ENCODE measurements at places on chromosomes 5 and 9.
A peak's percentile ranks its signal among the peaks of the same experiment; 100 is the strongest.

DNA sequence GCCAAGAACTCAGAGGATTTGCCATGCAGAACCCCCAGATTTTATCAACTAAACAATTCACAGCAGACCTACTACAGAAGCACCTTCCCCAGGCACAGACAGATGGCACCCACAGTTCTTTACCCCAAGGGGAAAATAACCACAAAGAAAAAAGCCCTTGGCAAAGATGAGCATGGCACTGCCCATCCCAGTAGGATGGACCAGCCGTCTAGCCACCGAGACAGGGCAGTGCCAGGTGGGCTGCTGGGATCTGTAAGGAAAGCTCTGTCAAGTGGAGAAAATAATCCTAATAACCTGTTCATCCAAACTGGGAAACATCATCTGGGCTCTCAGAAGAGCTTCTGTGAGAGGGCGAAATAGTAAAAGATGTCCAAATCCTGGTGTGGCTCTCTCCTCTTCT lies 130.0 kb downstream of the COL23A1 start:
- no peak for DNase-seq

DNA sequence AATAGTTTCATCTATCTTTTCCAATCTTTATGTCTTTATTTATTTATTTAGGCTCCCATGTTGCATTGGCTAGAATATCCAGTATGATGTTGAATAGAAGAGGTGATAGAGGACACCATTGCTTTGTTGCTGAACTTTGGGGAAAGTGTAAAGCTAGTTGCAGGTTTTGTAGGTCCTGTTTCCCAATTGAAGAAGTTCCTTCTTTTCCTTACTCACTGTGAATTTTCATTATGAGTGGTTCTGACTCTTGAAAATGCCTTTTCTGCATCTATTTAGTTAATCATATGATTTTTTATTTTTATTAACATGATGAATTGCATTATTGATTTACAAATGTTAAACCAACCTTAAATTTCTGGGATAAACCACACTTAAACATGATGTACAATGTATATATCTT lies 58.9 kb upstream of the NR3C1 start:
- DNase-seq = no peak

DNA sequence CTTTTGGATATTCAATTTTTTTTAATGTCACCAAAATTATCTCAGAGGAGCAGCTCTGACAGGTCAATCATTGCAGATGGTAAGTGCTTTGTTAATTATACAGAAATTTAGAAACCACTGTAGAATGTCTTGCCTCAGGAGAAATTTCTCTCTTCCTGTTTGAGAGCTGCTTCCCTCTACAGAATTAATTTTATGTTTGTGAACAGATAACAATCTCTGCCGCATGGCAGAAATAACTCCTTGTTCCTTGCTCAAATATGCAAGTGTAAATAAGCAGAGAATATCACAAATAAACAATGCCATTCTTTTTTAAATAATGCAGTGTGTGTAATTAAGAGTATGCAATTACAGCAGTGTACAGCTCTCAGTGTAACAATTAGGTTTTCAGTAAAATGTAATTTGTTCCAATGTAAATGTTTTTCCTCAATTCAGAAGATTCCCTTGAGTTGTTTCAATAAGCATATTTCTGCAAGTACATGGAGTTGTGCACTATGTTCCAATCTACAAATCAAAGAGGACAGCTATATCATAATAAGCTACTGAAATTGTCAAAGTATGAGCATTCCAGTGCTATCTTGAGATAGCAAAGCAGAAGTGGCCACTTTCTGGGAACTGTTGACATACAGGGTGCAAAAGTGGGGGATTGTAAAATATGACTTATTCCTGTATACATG lies 1012.8 kb downstream of the MAT2B start:
- DNase-seq = no peak

GRCh38 chr9:89677702-89678395 lies 73.0 kb downstream of the GADD45G start:
- no peak for DNase-seq

DNA sequence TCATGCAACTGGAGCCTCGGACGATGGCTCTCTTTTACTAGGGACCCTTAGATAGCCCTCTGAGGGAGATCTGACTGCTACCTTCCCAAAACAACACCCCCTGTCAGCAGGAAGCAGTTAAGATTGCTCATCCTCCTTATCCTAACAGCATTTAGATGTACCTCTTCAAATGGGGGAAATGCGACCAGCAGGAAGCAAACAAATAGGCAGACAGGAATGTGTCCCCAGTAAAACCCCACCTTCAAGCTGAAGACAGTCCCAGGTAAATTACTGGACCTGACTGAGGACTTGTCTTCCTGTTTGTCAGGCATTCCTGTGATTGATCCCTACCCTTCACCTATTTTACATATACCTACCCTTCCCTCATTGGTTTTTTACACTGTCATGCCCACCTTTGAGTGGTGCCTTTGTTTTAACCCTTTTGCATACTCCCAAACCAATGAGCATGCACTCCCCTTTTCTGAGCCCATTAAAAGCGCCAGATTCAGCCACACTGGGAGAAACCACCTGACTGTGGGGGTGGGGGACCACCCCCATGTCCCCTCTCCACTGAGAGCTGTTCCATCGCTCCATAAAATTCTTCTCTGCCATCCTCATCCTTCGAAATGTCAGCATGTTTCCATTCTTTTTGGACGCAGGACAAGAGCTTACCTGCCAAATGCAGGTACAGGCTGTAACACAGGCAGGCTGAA lies 954.0 kb upstream of the CDH6 start:
- DNase-seq = no peak

DNA sequence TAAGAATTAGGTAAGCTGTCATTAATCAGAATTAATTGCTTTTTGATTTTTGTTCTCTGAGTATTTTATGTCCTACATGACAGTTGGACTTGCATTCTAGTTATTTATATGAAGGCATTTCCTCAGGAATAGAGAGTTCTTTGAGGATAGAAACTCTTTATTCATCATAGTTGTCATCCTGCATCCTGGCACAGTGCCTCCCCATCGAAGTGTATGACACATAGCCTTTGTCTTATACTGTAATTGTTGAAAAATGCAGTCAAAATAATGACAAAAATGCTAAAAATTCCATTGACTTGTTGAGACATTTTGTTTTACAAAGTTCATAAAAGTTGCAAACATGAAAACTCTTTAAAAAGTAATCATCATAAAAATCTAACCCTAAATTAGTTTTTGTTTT lies 36.5 kb downstream of the CFAP95 start:
- peak; percentile 59 for DNase-seq

- DNase-seq = no peak
These were observed 25.9 kb downstream of the NKD2 start for GRCh38 chr5:1034421-1034905.

- DNase-seq = peak; percentile 3
These were observed 47.3 kb upstream of the GFPT2 start for GRCh38 chr5:180400416-180400815.

- DNase-seq = no peak
These were observed 9.4 kb downstream of the KCNT1 start for GRCh38 chr9:135711391-135711790.

DNA sequence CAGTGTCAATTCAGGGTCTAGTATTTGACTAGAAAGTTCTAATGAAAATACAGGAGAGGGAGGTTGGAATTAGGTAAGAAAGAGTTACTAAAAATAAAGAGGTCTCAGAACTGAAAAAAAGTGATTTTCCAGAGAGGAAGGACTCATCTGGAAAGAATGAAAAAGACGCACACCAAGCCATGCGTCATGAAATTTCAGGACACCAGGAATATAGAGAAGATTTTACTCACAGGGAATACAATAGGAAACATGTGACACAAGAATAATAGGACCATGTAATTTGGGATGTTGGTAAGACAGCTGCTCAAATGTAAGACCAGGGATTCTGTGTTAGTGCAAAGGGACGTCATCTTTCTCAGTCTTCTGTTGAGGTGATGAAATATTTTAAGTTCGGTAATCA lies 224.7 kb downstream of the GDNF start:
- no peak for DNase-seq

DNA sequence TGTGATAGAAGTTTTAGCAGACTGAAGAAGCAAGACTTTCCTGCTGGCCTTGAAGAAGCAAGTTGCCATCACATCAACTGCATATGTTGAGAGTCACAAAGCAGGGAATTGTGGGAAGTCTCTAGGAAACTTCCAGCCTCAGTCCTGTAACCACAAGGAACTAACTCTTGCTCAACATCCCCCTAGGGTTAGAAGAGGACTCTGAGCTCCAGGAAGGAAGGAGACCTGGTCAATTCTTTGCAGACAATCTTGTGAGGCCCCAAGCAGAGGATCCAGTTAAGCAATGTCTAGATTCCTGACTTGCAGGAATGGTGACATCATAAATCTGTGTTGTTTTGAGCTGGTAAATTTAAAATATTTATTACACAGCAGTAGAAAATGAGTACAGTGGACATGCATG lies 18.6 kb upstream of the ZNF366 start:
- DNase-seq = peak; percentile 83

- peak; percentile 24 for DNase-seq
These were observed 1173.4 kb upstream of the ACO1 start for GRCh38 chr9:31210978-31211570.

DNA sequence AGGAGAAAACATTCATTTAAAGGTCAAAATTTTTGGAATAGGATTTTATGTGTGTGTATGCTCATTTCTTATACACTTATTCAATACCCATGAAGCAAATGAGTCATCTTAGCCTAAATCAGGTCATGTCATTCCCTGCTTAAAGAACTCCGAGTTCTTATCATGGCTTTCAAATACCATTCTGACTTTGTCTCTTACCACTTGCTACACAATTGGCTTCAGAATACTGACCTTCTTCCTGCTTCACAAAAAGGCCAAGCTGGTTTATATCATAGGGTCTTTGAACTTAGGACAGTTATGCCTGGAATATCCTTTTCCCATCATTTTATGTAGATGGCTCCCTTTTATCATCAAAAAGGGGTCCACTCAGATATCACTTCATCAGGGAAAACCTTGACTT lies 652.2 kb upstream of the WWC1 start:
- peak; percentile 64 for DNase-seq

GRCh38 chr9:80077059-80077458 lies 505.3 kb downstream of the TLE4 start:
- DNase-seq = no peak

DNA sequence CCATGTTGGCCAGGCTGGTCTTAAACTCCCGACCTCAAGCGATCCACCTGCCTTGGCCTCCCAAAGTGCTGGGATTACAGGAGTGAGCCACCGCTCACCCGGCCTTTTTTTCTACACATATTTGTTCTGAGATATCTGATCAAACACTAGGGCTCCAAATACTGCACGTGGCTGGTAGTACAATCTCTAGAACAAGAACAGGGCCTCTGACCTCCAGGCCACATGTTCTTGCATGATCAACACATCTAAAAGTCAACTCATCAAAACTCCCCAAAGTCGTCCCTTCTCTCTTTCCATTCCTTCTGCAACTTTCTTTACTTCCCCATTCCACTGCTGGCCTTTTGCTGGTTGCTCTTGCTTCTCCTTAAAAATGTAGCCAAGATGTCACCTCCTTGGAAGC lies 113.3 kb upstream of the LHFPL2 start:
- DNase-seq = no peak

DNA sequence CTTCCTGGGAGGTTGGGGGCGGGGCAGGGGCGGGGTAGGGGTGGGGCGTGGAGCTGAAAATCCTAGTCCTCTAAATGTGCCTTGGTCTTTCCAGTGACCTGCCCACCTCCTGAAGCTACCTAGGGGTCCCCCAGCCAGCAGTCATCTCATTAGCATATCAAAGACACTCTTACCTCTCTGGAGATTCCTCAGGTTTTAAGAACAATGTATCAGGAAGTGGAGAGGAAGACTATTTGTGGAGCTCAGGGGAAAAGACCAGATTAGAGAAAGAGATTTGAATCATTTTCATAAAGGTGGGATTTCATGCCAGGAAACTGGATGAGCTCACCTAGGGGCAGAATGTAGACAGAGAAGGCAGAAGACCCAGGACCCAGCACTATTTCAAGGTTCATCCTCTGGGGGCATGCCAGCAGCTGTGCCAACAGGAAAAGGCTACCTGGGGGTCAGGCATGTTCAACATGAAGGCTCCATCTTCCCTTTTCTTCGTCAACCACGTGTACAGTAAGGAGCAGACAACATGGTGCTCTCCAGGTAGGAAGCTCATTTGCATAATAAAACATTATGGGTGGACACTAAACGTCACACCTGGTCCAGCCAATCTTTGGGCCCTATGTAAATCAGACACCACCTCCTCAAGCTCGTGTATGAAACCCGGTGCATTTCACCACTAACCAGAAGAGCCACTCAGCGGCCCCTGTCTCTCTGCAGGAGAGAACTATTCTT lies 6.9 kb downstream of the GMCL2 start:
- DNase-seq = no peak

DNA sequence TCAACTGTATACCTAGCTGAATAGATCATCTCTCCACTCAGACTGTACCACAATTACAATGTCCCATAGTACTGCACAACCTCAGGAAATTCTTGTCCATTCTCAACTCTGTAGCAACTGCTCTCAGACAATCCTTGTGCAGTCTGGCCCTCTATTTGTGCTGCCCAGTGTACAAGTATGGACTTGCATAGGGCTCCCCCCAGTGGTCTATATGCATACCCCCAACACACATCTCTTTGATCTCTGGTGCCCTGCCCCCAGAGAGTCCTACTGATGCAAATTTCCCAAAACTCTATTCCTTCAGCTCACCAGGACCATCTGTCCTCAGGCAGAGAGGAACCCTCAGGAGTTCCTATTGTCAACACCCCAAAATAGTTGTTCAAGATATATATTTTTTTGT lies 205.3 kb downstream of the SLCO4C1 start:
- no peak for DNase-seq

GRCh38 chr5:173229382-173229959 lies 5.5 kb downstream of the NKX2-5 start:
- DNase-seq = no peak

DNA sequence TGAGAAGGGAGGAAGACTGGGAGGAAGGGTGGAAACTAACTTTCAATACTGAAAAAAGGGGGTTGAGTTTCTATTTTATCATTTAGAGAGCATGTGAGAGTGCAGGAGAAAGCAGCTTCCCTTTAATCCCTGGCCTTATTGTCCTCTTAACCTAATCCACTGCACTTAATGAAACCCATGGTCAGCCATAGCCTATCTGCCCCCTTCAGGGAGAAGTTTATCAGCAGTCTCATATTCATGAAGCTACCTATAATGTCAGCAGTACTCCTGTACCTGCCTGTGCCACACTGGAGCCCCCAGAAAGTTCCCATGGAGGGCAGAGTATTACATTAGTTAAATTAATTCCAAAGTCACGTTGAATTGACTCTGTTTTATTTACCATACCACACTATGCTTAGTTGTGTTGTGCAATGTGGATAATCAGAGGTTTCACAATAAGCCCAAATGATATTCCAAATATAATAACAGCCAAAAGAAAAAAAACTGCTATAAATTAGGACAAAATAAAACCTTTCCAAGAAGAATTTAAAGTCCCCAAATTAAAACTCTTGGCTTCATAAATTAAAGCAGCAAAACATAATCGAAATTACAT lies 62.9 kb downstream of the MUSK start:
- DNase-seq = no peak

- DNase-seq = no peak
These were observed 133.3 kb upstream of the HAND1 start for GRCh38 chr5:154611341-154611767.

All from bronchial epithelial cell (primary cell).